NCI-H82 (cell line): ENCODE measurements at places on chromosomes 12 and 14.

- no peak for DNase-seq
Observed at GRCh38 chr14:29462772-29463171, 464.9 kb downstream of the PRKD1 start.

GRCh38 chr12:108326254-108326750 is 12.8 kb downstream of the CMKLR1 start:
- no peak for DNase-seq

DNA sequence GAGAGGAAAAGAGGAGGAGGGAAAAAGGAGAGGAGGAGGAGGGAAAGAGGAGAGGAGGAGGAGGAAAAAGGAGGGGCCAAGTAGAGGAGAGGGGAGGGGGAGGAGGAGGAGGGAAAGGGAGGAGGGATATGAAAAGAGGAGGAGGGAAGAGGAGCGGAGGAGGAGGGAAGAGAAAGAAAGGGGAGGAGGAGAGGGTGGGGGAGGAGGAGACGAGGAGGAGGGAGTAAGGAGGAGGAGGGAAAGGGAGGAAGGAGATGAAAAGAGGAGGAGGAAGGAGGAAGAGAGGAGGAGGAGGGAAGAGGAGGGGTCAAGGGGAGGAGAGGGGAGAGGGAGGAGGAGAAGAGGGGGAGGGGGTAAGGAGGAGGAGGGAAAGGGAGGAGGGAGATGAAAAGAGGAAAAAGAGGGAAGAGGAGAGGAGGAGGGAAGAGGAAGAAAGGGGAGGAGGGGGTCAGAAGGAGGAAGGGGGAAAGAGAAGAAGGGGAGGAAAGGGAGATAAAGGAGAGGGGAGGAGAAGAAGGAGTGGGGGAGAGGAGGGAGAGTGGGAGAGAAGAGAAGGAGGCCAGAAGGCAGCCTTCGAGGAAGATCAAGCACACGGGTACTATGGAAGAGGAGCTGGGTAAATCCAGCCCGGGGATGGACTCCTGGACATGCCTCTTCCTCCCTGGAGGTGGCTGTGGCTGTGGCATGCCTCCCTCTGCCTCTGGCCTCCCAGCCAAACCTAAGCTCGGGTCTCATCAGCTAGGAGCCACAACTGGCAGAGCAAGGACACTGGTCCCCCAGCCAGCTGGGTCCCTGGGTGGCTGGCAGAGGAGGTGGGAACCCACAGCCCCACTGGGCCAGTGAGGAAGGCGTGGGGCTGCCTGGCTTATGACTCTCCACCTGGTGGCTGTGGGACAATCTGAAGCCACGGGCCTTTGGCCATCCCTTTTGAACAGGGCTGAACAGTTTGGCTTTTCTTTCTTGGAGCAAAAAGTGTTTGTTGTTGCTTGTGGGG is 3.0 kb upstream of the CMKLR1 start:
- DNase-seq, result no peak

DNA sequence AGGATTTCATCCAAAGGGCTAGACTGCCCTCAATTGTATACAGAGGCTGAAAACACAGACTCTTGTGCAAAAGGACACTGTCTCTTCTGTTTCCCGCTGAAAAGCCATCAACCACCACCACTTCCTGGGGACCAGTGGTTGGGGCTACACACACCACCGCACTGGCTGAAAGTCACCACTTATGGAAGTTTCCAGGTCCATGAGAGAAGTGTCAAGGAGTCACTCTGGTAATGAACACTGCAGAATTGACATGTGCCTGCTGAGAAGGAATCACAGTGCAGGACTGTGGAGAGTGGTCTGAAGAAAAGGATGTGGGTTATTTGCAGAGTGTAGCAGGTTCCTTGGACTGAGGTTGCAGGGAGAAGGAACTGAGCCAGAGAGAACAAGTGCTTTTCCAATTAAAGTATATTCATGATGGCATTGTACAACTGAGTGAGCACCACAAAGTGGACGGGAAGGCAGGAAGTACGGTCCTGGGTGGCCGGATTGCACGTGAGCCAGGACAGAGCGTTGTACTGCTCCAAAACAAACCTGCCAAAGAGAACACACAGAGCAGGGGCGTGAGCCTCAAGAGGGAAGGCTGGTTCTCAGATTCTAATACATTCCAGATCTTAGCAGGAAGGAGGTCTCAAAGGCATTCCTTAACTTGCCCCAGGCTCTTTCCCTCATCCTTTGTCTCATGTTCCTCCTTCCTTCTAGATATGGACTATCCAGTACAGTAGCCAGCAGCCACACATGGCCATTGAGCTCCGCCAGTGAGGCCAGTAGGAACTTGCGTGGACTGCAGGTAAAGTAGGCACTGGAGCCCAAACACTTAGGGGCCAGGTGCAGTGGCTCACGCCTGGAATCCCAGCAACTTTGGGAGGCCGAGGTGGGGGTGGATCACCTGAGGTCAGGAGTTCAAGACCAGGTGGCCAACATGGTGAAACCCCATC is 316.4 kb downstream of the MED13L start:
- no peak for DNase-seq

DNA sequence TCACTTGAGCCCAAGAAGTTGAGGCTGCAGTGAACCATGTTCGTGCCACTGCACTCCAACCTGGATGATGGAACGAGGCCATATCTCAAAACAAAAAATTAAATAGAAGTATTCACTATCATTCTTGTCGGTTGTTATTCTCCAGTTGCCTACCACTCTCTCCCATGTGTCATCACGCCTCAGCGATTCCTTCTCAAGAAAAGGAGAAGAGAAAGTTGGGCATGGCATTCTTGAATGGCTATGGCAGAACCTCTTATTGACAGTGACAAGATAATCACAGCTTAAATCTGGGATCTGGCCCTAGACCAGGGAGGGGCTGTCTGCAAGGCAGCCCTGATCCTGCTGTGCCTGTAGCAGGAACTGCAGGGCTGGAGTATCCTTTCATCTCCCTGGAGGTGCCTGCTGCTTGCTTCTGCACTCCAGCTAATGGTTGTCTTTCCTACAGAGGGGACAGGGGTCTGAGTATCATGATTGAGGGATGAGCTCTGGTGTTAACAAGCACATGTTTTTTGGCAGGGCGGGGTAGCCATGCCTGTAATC is 12.8 kb upstream of the MLEC start:
- peak; percentile 75 for DNase-seq

DNA sequence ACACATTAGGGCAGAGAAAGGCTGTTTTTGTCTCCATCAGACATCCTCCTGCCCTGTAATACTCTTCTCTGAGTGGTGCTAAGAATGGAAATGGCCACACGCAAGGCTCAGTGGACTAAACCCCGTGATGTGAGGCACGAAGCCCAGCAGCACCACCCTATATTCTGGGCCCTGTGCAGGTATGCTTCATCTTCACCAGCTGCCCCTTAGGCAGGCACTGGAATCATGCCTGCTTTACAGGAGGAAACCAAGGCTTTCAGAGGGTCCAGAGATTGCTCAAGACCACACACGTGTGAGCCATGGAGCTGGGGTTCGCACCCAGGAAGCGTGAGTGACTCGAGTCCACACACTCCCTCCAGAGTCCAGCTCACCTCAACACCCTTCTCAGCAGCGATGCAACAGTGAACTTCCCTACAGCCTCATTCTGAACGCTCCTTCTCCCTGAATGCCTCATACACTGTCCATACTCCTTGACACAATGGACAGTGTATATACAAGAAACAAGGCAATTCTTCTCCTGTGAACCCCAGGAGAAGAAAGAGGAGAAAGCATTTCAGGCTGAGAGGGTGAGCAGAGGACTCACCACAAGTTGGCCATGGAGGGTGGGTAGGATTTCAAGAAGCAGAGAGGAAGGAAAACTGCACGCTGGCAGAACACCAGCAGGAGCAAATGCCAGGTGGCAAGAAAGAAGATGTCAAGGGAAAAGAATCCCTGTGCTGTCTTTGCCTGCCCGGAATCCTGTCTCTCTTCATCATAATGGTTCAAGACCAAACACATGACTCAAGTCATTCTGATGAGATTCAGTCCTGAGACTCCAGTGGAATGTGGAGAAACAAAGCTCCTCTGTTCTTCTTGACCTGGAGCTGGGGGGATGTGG is 39.1 kb downstream of the NT5DC3 start:
- no peak for DNase-seq

GRCh38 chr12:1553987-1554982 is 40.1 kb downstream of the FBXL14 start:
- DNase-seq, result no peak

GRCh38 chr14:68278576-68279436 is 459.2 kb downstream of the RAD51B start:
- no peak for DNase-seq

GRCh38 chr12:103494051-103494733 is 1.6 kb downstream of the C12orf42 start:
- DNase-seq, result no peak

DNA sequence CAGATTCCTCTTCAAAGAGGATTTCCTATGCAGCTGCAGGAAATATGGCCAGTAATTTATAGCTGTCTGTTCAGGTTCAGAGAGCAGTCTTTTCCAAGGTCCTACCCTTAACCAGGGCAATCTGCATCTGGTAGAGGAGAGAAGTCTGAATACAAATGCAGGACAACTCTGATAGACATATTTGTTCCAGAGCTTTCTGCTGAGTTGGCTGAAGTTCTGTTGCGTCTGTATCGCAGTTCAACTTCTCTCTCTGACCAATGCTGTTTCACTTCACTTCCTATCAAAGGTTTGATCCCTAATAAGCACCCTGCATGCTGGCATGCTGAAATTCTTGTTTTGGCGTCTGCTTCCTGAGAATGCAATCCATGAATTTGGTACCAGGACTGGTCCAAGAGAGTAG is 14.0 kb upstream of the CCDC91 start:
- no peak for DNase-seq

DNA sequence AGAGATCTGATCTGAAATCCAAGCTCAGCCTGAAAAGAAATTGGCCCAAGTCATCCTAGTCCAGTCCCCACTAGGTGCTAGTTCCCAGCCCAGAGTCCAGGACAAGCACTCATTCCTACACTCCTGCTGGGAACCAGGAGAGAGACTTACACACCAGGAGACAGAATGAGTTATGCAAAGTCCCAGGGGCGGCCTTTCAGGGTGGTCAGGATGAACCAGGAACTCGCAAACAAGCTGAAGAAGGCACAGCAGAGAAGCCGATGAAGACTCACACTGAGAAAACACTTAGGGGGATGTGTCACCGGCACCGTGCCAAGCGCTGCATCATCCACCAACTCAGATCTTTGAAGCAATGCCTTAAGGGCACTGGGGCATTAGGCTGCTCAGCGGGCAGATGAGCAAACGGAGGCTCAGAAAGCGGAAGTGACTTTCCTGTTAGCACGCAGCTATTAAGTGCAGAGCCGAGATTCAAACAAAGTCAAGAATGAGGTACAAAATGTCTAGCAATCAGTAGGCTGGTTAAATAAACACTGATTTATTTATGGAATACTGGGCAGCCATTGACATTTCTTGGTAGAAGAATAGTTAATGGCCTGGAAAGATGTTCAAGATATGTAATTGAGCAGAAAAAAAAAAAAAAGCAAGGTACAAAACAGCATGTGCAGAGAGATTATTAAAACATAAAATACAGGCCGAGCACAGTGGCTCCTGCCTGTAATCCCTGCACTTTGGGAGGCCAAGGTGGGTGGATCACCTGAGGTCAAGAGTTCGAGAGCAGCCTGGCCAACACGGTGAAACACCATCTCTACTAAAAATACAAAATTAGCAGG is 78.7 kb downstream of the LRRC74A start:
- DNase-seq, result no peak

DNA sequence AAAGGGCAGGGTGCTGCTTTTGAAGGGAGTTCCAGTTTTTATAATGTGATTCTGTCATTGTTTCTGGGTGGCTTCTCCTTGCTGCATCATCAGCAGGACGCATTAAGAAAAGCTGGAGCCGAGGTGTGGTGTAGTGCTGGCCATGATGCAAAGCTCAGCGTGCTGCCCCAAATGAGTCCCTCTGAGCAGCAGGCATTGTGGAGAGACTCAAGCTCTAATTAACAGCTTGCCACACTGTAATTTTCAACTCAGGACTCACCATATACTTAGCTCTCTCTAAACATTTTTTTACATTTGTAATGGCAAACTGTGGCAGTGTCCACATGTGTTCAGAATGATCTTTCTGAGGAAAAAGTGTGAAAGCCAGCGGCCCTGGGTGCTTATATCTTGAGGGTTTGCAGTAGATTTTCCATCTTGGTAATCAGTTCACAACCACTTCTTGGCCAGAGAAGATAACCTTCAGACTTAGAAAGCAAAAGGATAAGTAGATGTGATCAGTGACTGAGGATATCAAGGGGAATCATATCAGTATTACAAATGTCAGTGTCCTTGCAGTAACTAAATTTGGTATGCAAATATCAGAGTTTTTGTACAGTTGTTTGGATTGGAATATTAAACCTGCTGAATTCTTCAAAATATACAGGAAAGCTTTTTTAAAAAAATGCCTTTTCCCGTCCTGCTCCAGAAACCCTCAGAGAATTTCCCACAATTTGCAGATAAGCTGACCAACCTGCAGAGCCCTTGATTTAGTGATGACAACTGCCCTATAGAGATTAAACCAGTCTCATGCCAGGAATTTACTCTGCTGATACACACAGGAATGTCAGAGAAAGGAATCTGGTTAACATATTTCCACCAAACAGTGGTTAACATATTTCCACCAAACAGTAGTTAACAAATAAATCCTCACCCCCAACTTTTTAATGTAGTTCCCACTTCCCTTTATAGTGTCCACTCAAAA is 63.6 kb downstream of the DAAM1 start:
- no peak for DNase-seq

- peak; percentile 35 for DNase-seq
Observed at GRCh38 chr12:113040722-113041171, 15.8 kb upstream of the DTX1 start.

DNA sequence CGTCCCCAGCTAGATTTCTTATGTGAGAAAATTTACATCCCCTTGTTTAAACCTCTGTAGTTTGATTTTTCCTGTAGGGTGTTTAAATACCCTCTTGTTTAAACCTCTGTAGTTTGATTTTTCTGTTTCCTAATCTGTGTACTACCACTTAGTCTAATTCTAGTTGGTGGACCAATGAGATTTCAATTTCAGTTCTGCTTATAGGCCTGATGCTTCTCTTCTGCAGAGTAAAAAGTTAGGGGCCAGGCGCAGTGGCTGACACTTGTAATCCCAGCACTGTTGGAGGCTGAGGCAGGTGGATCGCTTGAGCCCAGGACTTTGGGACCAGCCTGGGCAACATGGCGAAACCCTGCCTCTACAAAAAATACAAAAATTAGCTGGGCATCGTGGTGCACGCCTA is 11.5 kb downstream of the UBC start:
- DNase-seq, result no peak

DNA sequence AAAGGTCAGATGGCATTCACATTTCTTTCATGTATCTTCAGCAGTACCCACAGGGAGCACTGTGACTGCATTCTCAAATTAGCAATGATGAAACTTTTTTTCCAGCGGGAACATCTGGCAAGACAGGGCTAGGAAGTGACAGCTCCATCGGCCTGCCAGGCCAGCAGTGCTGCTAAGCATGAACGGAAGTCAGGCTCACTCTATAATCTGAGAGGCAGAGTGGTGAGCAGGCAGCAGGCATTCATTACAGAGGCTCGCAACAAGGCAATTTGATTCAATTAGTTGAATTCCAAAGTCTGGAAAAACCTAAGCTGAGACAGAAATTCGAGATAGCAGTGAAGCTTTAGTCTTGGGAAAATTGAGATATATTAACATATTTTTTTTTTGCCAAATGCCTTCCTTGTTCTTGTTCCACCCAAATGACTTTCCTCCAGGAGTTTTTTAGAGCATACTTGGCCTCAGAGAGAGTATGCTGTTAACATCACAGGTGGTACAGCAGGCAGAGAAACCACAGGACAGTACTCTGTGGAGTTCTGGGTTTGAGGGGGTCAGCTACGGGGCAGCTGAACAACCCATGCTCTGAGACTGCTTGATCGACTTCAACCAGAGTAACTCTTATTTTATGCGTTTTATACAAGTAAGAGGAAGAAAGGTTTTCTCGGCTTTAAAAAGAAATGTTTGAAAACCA is 414.9 kb downstream of the APAF1 start:
- DNase-seq, result peak; percentile 72
